Urinary bladder (tissue), 4 donors: ENCODE measurements at places on chromosomes 4 and X. TPM values are rescaled to one million over a fixed set of nuclear protein-coding genes. Genes with fewer than 3 reads are reported as not detected.

- DNase-seq = no peak
Measured at GRCh38 chr4:140186651-140187315, 32.8 kb upstream of the MAML3 start.

GRCh38 chr4:13340672-13341071 lies 143.5 kb downstream of the RAB28 start:
- no peak for DNase-seq

GRCh38 chr4:141047228-141047884 lies 85.9 kb downstream of the RNF150 start:
- no peak for DNase-seq

- no peak for DNase-seq
Measured at GRCh38 chr4:80138551-80139538, 58.5 kb upstream of the PRDM8 start.

GRCh38 chrX:68183612-68184214 lies 249.6 kb downstream of the OPHN1 start:
- DNase-seq = no peak

GRCh38 chrX:120795301-120795700 lies 80.4 kb downstream of the CT47B1 start:
- no peak for DNase-seq

DNA sequence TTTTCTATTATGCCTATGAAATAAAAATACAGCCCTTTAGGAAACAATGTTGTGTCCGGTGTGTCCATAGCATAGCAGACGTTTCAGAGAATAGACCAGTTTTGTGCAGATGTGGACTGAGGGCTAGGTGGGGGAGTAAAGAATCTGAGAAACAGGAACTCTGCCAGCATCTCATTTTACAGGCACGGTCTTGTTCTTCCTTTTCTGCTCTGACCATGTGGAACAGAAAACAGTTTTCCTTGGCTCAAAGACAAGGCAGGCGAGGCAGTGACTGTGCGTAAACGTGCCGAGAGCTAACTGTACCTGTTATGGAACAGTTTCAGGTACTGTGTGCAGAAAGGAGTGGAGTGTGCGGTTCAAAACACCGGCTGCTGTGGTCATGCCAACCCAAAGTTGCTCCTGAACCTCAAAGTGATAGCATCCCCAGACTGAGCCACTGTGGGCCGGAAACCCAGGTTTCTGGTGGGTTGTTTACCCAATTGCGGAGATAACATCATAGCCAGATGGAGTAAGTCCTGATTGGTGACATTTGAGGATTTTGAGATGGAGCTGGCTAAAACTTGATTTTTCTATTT lies 20.2 kb downstream of the CNGA2 start:
- peak; percentile 41 for DNase-seq

DNA sequence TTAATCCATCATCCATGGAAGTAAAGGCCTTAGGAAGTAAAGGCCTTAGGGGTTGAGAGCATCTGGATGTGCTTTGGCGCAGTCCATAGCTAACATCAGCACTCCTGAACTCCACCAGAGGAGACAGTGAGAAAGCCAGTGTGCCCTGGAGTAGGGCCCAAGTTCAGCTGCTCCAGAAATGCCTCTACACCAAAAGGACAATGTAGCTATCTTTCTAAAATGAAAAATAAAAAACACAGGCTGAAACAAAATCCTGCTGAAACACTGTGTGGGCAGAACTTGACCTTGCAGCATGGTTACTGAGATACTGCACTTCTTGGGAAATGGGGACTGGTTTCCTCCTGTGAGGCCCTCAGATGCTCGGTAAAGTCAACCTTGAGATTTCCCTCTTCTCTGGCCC lies 29.3 kb downstream of the SH3RF1 start:
- no peak for DNase-seq

GRCh38 chrX:53031380-53031779 lies 17.2 kb upstream of the GPR173 start:
- DNase-seq = no peak

DNA sequence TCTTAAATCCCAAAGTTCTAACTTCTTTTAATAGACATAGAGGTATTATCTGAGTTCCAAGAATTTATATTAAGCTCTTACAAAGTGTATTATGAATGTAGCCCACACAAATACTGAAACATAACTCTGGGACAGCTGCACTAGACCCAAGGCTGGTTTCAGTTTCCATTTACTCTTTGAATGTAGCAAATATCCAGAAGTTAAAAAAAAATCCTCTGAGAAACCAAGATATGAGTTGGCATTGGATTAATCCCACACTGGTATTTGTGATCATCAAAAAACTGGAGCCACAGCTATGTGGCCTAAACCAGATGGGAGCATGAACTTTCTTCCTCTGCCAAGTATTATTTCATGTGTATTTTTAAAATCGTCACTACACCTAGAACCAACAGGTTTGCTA lies 23.6 kb upstream of the SMPX start:
- DNase-seq = no peak

GRCh38 chrX:118864063-118864635 lies 40.5 kb downstream of the ZCCHC12 start:
- no peak for DNase-seq

DNA sequence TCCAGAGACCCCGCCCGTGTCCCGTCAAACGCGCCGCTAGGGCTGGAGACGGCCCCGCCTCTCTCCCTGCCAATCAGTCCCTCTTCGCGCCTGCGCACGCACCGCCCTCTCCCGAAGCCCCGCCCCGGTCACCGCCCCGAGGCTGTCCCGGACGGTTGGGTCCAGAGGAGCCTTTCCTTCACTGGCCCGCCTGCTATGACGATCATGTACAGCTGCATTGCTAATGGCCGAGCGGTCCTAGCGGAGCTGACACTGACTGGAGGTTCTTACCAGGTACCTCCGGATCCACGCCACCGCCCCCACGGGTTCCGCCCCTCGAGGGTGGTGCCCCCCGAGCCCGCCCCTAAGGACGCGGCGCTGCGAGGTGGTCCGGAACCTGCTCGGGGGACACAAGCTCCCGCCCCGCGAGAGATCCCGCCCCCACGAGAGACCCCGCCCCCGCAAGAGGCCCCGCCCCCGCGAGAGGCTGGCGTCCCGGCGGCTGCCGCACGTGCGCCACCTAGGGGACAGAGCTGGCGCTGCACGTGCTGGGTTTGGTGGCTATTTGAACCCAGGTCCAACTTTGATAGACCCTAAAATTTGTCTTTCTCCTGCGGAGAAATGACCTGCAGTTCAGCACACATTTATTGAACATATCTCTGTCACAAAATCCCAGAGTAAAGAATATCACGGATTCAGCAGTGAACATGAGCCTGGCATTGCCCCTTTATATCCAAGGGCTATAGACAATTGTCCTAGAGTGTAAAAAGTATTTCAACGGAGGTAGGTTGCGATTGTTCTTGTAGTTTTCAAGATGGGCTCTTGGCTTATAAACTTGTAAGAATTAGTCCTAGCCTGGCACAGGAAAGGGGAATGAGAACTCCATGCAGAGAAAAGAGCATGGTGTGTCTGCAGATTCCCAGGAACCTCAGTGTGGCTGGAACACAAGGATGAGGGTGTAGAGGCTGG lies 88.7 kb downstream of the HNRNPD start:
- DNase-seq = peak; percentile 97

DNA sequence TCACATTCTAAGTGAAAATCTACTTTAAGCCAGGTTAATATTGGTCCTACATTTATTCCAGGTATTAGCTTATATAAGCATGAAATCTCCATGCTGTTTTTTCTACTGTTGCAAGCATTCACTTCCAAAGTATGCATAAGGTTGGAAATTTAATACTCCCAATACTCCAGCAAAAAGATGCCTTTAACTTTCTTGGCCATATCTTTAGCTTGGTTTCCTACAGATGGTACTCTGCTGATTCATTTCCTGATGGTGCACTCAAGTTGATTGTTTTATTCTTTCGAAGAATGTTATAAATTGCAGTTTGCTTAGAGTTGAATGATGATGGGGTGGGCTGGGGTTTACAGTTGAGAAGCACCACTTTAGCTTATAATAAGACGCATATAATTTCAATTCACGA lies 330.2 kb downstream of the PTTG2 start:
- DNase-seq = no peak

GRCh38 chr4:90780193-90780592 lies 653.0 kb downstream of the CCSER1 start:
- DNase-seq = no peak

- no peak for DNase-seq
Measured at GRCh38 chr4:41683326-41683725, 65.2 kb downstream of the PHOX2B start.

GRCh38 chr4:85431881-85432485 lies 43.0 kb upstream of the ARHGAP24 start:
- no peak for DNase-seq

GRCh38 chrX:41958861-41959260 lies 35.5 kb upstream of the CASK start:
- DNase-seq = no peak

GRCh38 chr4:7328913-7329638 lies 105.7 kb downstream of the PSAPL1 start:
- DNase-seq = no peak

The NAP1L3 gene
- total RNA-seq = 25.2 TPM

The PSAPL1 gene
- 0.05 TPM for total RNA-seq

The RHOH gene
- 1.6 TPM for total RNA-seq

The F8A3 gene
- 1.6 TPM for total RNA-seq

The CXXC4 gene
- total RNA-seq = 5.1 TPM

The IQSEC2 gene
- 6.6 TPM for total RNA-seq

The NKX3-2 gene
- total RNA-seq = 0.37 TPM

The CDX4 gene
- total RNA-seq = not detected

The DGKK gene
- total RNA-seq = 0.53 TPM

The RAB33B gene
- 46.7 TPM for total RNA-seq

The DRD5 gene
- total RNA-seq = 0.11 TPM

The MAB21L2 gene
- 1.5 TPM for total RNA-seq

The SPATA4 gene
- total RNA-seq = 0.11 TPM

The ETDB gene
- not detected for total RNA-seq

The MID1 gene
- total RNA-seq = 47.3 TPM

The FATE1 gene
- not detected for total RNA-seq

The TMA16 gene
- total RNA-seq = 46.7 TPM

The USP38 gene
- 28.7 TPM for total RNA-seq

The HTR2C gene
- total RNA-seq = 3.4 TPM

The VGLL1 gene
- total RNA-seq = 7.5 TPM

The FOXR2 gene
- not detected for total RNA-seq
